ENCODE measurements at places on chromosomes 1 and 21.

- DNase-seq: no peak
These were observed 22.1 kb downstream of the RGS8 start for GRCh38 chr1:182662121-182662890.

DNA sequence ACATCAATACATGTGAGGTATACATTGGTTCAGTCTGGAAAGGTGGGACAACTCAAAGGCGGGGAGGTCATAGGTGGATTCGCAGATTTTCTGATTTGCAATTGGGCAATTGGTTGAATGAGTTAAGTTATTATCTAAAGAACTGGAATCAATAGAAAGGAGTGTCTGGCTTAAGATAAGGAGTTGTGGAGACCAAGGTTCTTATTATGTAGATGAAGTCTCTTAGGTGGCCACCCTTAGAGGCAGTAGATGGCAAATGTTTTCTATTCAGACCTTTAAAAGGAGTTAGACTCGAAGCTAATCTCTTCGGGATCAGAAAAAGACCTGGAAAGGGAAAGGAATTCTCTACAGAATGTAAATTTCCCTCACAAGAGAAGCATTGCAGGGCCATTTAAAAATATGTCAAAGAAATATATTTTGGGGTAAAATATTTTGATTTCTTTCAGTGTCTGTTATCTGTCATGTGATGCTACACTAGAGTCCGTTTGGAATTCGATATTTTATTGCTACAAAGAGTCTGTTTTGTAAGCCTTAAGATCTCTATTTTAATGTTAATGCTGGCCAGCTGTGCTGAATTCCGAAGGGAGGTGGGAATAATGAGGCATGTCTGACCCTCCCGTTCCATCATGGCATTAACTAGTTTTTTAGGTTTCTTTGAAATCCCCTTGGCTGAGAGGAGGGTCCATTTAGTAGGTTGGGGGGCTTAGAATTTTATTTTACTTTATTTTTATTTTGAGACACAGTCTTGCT lies 265.1 kb downstream of the PTPRU start:
- no peak for DNase-seq

DNA sequence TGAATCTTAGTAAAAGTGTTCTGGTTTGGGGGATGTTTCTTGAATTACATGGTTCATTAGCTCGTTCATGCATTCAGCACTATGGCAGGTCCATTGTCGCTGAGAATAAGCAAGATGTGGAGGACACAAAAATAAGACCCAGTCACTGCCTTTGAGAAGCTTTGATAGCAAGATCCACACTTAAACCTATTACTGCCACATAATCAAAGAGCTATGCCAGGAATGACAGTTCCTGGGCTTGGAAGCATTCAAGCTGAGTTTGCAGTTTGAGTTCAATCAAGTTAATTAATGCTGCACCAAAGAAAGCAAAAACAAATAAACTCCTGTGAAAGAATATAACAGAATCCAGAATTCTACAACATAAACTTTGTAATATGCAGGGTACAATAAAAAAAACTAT lies 131.8 kb downstream of the MIS18A start:
- no peak for DNase-seq

DNA sequence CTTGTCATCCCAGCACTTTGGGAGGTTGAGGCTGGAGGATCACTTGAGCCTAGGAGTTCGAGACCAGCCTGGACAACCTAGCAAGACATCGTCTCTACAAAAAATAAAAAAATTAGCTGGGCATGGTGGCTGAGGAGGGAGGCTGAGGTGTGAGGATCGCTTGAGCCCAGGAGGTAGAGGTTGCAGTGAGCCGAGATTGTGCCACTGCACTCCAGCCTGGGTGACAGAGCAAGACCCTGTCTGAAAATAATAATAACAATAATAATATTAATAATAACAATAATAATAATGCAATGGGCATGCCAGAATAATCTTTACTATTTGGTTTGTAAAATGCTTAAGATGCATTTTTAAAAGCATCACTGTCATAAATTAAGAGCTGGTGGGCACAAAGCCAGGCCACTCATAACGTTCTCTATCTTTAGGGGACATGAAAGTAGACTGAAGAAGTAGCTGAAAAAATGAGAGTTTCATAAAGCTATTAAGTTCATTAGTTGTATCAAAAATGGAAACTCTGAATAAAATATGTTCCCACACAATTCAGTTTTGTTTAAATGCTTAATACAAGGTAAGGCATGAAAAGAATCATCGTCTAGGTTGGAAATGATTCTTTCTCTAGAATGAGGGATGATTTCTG lies 51.6 kb upstream of the ITPKB start:
- DNase-seq: peak; percentile 21

GRCh38 chr1:114154146-114154962 lies 685 bp upstream of the SYT6 start:
- DNase-seq: no peak

GRCh38 chr1:43034195-43034658 lies 75.6 kb upstream of the SLC2A1 start:
- no peak for DNase-seq

DNA sequence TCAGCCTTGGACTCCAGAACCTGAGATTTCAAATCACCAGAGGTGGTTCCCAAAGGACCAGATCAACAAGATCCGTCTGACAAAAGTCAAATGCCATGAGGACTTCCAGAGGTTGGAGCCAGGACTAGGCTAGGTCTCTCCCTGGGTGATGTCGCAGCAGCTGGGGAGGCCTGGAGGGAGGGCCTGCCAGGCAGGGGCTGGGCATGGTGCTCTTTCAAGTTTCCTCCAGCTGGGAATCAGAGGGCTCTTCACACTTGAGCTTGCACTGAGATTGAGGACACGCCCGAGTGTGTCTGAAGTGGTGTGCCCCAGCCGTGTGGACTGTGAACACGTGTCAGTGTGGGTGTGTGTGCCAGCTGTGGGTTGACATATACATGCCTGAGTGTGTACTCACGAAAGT lies 21.3 kb upstream of the RSPO1 start:
- DNase-seq: no peak

- no peak for DNase-seq
These were observed 75.4 kb downstream of the CACHD1 start for GRCh38 chr1:64545118-64545843.

DNA sequence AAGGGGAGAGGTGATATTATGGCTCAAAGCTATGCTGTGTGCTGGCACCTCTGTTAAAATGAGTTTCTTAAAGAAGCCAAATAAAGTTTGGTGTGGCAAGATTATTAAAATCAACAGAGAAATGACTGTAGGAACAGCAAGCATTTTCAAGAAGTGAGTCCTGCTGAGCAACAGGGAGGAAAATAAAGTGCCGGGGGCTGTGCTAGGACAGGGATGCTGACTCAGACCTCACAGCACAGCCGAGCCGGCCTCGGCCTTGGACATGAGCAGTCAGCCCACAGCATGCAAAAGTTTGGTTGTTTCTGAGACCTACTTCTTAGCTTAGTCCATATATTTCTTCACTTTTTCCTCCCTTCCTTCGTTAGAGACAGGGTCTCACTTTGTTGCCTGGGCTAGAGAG lies 19.2 kb downstream of the CNIH3 start:
- no peak for DNase-seq

- DNase-seq: no peak
These were observed 60.1 kb upstream of the PTGS2 start for GRCh38 chr1:186740324-186740723.

- DNase-seq: peak; percentile 8
These were observed 39.3 kb upstream of the POFUT2 start for GRCh38 chr21:45326891-45327440.

GRCh38 chr1:173333581-173333980 lies 126.5 kb upstream of the TNFSF4 start:
- no peak for DNase-seq

- no peak for DNase-seq
These were observed 40.6 kb downstream of the CAPN2 start for GRCh38 chr1:223752721-223753515.

- no peak for DNase-seq
These were observed 561.0 kb downstream of the LTN1 start for GRCh38 chr21:28431527-28432200.

DNA sequence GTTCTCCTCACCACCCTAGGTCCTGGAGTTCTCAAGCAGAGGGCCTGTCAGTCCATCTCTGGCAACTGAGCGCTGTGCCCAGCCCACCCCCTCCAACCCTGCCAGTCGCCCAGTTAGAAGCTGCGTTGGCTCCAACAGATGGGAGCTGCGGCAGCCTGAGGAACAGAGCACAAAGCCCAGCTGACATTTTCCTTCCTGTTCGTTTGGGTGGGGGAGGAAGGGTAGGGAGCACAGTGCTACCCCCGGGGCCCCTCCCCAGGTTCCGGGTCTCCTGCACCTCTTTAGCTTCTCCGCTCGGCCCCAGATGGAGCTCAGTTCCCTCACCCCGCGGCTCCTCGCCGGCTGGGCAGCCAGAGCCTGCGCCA lies 1.4 kb downstream of the LRRN2 start:
- no peak for DNase-seq

- no peak for DNase-seq
These were observed 31.8 kb downstream of the RUNX1 start for GRCh38 chr21:35017256-35017655.

DNA sequence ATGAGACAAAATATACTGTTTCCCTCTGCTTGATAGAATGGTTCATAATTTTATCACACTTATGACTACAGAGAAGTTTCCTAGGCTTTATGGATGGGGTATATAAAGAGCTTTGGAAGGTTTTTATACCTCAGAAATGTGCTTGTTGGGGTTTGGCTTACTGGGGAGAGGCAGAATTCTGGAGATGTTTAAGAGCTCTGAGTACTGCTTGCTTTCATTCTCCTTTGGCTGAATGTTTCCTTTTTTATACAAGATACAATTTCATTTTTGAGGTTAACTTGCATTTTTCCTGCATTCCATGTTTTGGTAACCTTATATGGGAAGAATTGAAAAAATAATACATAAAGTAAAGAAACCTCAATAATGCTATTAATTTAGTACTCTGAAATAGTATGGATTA lies 157.7 kb upstream of the COL11A1 start:
- DNase-seq: no peak

- DNase-seq: no peak
These were observed 27.7 kb downstream of the RRAGC start for GRCh38 chr1:38831731-38832369.

GRCh38 chr1:221458447-221459156 lies 283.3 kb downstream of the DUSP10 start:
- no peak for DNase-seq

GRCh38 chr1:66764994-66765578 lies 12.8 kb downstream of the DYNLT5 start:
- peak; percentile 57 for DNase-seq

GRCh38 chr21:35953597-35953996 lies 106.7 kb downstream of the SETD4 start:
- no peak for DNase-seq

- DNase-seq: no peak
These were observed 19.0 kb upstream of the PRELP start for GRCh38 chr1:203456577-203456976.

DNA sequence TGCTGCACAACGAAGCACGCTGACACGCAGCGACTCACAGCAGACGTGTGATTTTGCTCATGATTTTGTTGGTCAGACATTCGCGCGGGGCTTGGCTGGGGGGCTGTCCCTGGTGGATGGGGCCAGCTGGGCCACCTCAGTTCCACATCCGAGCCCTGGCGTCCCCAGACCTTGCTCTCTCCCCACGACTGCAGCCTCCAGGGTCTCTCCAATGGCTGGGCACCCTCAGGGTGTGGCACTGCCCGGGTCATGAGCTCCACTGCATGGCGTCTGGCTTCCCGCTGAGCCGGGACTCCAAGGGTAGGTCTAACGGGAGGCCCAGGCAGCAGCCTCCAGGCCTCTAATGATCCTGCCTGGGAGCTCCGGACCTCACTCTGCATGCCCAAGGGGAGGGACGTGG lies 173.0 kb upstream of the AJAP1 start:
- no peak for DNase-seq

GRCh38 chr1:24707687-24708086 lies 37.6 kb upstream of the CLIC4 start:
- no peak for DNase-seq

DNA sequence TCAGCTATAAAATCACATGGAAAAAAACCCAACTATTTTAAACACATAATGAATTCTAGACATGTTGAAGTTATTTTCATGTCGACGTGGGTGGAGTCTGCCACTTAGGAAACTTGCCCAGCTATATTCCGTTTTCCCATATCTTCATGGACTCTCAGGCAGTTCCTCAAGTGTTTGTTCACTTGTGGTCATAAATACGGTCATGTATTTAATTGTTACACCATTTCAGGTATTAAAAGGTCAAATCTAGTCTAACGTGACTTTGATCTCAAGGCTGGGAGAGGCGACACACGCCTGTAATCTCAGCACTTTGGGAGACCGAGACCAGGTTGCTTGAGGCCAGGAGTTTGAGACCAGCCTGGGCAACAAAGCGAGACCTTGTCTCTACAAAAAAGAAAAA lies 346.9 kb downstream of the PBX1 start:
- no peak for DNase-seq

GRCh38 chr21:39153373-39153772 lies 29.9 kb downstream of the PSMG1 start:
- DNase-seq: no peak

GRCh38 chr1:27872802-27873551 lies 633 bp downstream of the THEMIS2 start:
- no peak for DNase-seq

DNA sequence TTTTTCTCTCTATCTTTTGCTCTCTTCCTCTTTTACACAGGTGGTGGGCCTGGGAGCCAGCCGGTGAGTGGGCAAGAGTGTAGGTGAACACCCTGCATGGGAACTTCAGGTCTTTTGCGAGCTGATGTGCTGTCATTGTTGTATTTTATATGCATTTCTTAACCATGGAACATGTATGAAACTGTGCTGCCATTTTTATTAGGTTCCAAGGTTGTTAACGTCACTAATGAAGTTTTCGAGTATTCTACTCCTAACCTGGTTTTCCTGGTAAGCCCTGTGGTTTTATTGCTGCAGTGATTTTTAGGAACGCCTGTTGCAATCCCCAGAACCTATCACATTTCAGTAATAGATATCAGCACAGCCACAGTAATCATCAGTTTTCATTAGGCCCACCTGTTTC lies 14.8 kb upstream of the NID1 start:
- no peak for DNase-seq

DNA sequence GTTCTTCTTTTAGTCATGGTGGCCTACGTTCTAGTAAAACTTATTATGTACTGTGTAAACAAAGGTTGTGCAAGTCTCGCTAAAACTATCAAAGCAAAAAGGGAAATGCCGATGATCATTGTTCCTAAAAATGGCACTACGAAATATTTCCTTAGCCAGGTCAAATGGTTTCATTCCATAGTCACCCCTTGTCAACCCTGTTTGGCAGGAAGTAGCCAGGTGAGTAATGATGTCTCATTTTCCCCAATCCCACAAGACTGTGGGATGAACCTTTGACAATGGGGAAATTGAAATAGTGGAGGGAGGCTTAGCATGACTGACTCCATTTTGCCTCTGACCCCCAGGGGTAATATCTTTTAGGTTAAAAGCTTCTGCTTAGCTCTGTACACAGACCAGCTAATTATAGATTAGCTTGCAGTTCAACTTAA lies 5.6 kb upstream of the REN start:
- DNase-seq: no peak

- DNase-seq: peak; percentile 32
These were observed 23.1 kb upstream of the PTAFR start for GRCh38 chr1:28199328-28200233.

GRCh38 chr1:76494807-76495206 lies 372.5 kb upstream of the ST6GALNAC5 start:
- DNase-seq: no peak

- DNase-seq: no peak
These were observed 177.5 kb downstream of the SETD4 start for GRCh38 chr21:35882791-35883240.

- no peak for DNase-seq
These were observed 33.1 kb upstream of the LRRC3 start for GRCh38 chr21:44421901-44422840.

GRCh38 chr21:32307706-32308105 lies 9.1 kb downstream of the MRAP start:
- no peak for DNase-seq
